ENCODE measurements at places on chromosomes 13 and 19.

DNA sequence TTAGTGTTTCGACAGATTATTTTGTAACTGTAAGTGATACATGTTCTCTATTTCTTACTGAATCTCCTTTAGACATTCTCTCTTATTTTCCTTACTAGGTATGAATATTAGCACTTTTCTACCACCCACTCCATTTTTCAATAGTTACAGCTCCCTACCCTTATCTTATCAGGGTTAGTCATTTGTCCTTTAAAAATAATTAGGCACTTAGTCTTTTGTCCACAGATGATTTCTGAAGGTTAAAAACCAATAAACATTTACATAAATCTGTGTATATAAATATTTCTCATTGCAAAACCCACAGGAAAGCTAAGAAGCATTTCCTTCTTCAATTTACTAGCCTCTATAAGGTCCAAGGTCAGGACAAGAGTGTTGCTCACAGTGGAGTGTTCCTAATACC, 624.1 kb upstream of the MIR17HG start:
- DNase-seq: no peak

DNA sequence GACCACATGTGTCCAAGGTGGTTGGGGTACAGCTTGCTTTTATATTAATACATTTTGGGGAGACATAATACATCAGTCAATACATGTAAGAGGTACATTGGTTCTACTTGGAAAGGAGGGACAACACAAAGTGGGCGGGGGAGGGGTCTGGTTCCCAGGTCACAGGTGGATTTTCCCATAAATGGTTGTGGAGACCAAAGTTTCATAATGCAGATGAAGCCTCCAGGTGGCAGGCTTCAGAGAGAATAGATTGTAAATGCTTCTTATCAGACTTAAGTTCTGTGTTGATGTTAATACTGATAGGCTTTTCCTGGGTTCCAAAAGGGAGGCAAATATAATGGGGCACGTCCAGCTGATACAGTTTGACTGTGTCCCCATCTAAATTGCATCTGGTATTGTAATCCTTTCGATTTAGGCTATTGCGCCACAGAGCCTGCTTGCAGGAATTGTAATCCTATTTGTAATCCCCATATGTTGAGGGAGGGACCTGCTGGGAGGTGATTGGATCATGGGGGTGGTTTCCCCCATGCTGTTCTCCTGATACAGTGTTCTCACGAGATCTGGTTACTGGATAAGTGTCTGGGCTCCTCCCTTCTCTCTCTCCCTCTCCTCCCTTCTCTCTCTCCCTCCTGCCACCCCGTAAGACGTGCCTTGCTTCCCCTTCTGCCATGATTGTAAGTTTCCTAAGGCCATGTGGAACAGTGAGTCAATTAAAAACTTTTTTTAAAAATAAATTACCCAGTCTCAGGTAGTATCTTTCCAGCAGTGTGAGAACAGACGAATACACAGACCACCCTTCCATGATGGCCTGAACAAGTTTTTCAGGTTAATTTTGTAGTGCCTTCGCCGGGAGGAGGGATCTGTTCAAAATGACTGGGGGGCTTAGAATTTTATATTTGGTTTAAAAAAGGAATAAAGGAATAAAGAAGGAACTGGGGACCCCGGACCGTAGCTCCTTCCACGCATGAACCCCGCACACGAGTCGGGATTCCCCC, 44.9 kb downstream of the ZNF823 start:
- DNase-seq: no peak

GRCh38 chr13:28942906-28943305, 122.8 kb downstream of the MTUS2 start:
- no peak for DNase-seq

DNA sequence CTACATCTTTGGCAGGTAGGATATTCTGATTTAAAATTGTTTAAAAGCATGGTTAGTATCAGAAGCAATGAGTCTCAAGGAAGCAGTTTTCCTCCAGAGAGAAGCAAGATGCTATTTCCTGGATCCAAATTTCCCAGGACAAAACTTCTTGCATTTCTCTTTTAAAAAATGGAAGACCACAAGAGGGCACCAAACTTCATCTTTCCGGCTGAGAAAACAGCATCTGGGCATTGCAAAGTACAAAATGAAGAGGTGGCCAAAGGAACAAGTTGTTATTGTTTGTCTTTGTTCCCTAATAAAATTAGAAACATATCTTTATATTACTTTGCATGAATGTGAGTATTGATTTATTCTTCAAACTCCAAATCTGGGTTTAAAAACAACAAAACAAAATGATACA, 60.0 kb upstream of the LRCH1 start:
- no peak for DNase-seq

- no peak for DNase-seq
Observed at GRCh38 chr13:35808846-35809245, 322.3 kb downstream of the DCLK1 start.

GRCh38 chr19:44557933-44558332, 28.5 kb upstream of the CEACAM20 start:
- DNase-seq: no peak

- DNase-seq: no peak
Observed at GRCh38 chr19:48659768-48660167, 13.0 kb downstream of the NTN5 start.

Data from NCI-H187 treated with DMSO at 0.1 percent for 48 hours (cell line).